ENCODE measurements at places on chromosomes 7 and 10. TPM values are rescaled to one million over a fixed set of nuclear protein-coding genes. Genes with fewer than 3 reads are reported as not detected.

FAM25C gene
- total RNA-seq = not detected

CPA2 gene
- not detected for total RNA-seq

ADARB2 gene
- not detected for total RNA-seq

BAIAP2L1 gene
- 11.1 TPM for total RNA-seq

PLAC9 gene
- not detected for total RNA-seq

PLA2G12B gene
- total RNA-seq = not detected

NPC1L1 gene
- not detected for total RNA-seq

SMKR1 gene
- 0.40 TPM for total RNA-seq

ARHGAP22 gene
- total RNA-seq = 68.7 TPM

PIK3CG gene
- 2.1 TPM for total RNA-seq

DNAH11 gene
- total RNA-seq = 6.1 TPM

DGKI gene
- total RNA-seq = 21.6 TPM

OR2A14 gene
- not detected for total RNA-seq

ZPBP gene
- not detected for total RNA-seq

BBS9 gene
- 1.2 TPM for total RNA-seq

PLXDC2 gene
- total RNA-seq = 0.27 TPM

MCM10 gene
- 49.7 TPM for total RNA-seq

KNDC1 gene
- not detected for total RNA-seq
